Glutamatergic neuron (in vitro differentiated cells): ENCODE measurements at places on chromosomes 16 and 17.

GRCh38 chr17:77957235-77957856 is 1.2 kb upstream of the TNRC6C start:
- no peak for DNase-seq

DNA sequence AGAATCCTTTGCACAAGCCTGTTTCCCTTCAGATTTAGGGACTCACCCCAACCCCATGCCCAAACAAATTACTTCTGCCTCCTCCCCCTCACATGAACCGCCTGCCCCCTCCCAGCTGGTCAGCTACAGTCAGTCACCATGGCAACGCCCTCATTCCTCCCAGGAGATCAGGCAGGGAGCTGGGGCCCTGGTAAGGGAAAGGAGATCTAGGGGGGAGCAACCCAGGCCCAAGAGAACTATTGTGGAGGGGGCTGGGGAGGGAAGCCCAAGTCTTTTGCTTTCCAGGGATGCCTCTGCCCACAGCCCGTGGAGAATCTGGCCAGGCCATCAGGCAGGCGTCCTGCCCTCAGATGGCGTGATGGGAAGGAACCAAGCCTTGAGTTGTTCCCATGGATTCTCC is 2.8 kb downstream of the FAM171A2 start:
- DNase-seq = no peak

DNA sequence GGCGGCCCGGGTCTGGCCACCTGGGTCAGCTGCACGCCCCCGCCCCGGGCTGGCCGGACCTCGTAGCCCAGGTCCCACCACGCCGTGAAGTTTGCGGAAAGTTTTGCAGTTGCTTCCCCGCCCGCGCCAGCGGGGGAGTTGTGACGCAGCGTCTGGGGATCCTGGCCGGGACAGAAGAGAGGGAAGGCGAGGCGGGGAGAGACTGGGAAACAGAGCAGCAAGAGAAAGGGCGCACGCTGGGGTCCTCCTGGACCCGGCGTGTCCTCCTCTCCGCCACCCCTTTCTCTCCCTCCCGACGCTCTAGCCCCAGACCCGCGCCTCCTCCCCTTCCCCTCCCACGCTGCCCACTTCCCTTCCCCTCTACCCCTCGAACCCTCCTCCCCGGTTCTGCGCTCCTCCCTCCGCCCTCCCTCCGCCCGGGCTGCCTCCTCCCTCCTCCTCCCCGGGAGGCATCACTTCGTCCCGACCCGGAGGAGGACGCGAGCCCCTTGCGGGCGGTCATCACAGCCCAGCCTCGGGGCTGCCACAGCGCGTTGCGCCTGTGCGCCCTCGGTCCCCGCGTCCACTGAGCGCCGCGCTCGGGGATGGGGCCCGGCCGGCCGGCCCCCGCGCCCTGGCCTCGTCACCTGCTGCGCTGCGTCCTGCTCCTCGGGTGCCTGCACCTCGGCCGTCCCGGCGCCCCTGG is at the start of gene MRC2:
TSS of gene MRC2 (plus strand) at position 452 of the 685 bp plus-strand sequence. CDS start at position 585, 133 bp downstream.
- peak; percentile 76 for DNase-seq

GRCh38 chr16:75085556-75085955 is 31.0 kb downstream of the LDHD start:
- no peak for DNase-seq

DNA sequence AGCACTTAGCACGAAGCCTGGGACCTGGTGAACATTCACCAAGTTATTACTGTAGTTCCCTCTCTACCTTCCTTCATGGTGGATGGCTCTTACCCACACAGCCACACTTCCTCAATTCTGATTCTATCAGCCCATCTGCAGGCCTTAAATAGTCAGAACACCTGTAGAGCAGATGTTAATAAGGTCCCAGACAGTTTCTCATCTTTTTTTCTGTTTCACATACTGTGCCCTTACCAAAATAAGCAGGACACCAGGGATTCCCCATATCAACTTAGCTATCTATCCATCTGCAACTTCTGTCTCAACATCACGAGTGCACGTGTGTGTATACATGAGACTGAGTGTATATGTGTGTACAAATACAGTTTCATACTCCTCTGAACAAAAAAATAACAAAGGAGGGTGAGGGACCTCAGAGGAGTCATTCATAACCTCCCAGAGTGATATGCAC is 2.8 kb downstream of the RECQL5 start:
- no peak for DNase-seq

DNA sequence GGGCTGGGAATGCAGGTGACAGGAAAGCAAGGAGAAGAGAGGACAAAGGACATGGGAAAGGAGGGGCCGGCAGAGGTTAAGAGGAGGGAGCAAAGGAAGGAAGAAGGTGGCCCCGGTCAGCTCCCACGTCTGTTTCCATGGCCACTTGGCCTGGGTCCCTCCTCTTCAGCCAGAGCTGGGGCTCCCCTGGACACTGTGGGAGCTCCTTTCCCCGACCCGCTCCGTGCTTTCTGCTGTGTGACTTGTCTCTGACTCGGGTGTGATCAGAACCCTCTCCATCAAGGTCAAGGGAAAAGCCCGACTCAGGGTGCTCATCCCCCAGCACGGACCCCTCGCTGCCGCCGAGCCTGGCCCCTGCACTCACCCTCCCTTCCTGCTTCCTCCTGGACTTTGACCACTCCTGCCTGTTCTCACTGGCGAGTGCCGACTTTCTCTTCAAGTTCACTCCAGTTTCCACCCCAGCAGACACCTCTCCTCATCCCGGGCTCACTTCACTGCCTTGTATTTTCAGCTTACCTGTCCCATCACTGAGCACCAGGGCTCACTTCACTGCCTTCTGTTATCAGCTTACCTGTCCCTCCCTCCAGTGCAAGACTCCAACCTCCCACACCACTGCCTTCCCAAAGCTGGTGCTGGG is 61.2 kb downstream of the MEAK7 start:
- DNase-seq = no peak

DNA sequence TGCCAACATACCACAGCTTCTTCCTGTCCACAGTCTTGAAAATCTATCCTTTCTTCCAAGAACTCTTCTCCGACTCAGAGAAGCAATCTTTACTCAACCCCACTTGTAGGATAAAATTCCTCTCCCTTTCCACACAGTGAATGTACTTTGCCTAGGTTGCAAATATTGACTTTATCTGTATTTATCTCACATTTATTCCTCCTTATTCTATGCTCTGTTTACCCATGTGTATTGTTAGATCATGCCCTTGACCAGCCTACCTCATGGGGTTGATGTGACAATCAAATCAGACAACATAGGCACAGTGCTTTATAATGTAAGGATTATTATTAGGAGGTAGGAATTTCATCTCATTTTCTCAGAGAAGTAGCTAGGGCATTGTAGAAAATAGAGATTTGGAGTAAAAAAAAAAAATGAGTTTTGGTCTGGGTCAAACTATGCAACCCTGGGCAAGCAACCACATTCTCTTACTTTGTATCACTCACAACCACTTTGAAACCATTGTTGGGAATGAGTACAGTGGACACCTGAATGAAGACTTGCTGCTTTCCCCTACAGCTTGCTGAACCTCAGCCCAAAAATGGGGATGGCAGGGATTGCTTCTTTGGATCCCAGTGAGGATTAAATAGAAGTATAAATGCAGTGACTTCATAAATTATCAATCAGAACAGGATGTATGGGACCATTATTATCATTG is 9.1 kb upstream of the SLC35B1 start:
- DNase-seq = no peak
